ENCODE measurements at places on chromosomes 4 and X.

DNA sequence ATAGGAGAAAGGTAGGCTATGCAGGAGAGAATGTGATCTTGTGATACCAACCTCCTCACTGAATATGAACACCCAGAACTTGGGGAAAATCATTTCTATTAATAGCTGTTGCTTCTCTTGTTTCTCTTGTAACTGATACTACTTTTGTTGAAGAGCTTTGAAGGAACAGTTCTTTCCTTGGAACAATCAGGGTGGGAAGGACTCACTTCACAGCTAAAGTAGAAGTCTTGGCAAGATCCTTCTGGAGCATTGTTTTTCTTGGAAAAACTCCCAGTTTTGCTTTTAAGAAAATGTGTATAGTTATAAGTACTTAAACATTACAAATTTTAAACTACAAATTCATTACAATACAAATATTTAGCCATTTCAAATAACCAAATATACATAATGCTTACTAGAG lies 19.1 kb upstream of the XK start:
- no peak for DNase-seq

- no peak for DNase-seq
These were observed 1471.8 kb downstream of the PCDH7 start for GRCh38 chr4:32191961-32192360.

GRCh38 chr4:43330288-43330687 lies 437.8 kb downstream of the GRXCR1 start:
- DNase-seq, result peak; percentile 35

DNA sequence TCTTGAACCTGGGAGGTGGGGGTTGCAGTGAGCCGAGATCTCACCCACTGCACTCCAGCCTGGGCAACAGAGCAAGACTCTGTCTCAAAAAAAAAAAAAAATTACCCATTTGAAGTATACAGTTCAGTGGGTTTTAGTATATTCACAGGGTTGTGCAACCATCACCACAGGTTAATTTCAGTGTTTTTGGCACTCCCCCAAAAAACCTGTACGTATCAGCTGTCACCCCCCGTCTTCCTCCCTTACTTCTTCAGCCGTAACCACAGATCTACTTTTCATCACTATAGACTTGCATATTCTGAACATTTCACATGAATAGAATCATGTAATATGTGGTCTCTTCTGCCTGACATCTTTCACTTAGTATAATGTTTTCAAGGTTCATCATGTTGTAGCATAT lies 11.7 kb upstream of the PTTG2 start:
- no peak for DNase-seq

DNA sequence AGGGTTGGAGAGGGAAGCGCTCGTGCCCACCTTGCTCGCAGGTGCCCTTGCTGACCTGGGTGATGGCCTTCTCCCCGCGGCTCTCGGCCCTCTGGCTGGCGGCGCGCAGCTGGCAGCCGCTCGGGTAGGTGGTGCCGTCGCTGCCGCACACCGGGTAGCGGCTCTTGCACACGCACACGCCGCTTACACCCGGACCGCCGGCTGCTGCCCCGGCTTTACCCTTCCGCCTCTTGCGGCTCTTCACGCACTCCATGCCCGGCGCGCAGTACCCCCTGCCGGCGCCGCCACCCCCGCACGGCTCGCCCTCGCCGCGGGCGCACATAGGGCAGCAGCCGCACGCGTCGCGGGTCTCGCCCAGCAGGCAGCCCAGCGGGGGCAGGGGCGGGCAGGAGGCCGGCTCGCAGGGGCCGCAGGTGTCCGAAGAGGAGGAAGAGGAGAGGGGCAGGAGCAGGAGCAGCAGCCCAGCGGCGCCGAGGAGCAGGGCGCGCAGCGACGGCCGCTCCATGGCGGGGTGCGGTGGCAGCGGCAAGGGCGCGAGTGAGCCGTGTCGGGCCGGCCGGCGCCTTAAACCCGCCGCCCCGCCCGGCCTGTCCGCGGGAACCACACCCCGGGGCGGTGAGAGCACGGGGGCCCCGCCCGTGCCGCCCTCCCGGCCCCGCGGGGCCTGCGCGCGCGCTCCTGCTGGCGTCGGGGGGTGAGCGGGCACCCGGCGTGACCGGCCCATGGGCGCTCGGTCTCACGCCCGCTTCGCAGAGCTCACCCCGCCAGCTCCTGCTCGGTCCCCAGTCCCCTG lies at the start of gene IGFBP7:
TSS of gene IGFBP7 (minus strand) at position 539 of the 793 bp plus-strand sequence. CDS start at position 505, 34 bp downstream.
- DNase-seq, result peak; percentile 34

- DNase-seq, result peak; percentile 90
These were observed 15.4 kb upstream of the TBC1D19 start for GRCh38 chr4:26568446-26568994.

DNA sequence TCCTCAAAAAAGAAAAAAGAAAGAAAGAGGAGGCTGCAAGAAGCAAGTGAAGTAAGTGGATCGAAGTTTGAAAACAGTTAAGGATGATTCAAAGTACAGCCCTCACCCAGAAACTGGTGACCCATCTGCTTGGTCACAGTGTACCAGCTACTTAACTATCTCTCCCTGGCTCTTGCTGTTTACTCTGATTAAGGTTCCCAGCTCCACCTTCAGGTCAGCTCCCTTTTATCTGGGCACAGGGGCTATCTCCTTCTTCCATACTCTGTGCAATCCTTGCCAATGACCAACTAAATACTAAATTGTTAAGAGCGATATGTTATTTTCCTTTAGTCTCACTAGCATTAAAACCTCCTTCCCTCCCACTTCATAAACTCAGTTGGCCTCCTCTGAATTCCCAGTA lies 81.5 kb upstream of the SMIM10 start:
- DNase-seq, result no peak

DNA sequence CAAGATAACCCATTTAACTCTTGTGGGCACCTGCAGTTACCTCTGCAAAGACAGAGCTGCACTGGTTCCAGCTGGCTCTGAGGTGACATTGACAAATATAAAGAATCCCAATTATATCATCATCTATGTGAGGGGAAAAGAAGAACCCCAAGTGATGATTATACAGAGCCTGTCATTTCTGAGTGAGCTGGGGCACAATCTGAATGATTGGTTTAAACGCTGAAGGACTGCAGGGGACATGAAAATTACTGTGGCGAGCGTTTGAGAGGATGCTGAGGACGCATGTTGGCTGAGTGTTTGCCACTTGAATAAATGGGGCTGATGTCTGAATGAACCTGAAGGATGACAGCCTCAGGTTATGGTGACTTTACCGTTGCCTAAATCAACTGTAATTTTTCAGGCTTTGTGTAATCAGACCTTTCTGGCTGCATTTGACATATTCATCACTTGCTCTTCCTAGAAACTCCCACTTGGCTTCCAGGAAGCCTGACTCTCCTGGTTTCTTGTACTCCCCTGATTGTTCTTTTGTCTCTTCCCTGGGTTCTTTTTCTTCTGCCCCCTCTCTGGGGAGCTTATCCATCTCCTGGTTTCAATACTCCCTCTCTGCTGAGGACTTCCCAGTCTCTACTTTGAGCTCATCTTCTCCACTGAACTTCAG lies 4.1 kb upstream of the HSD17B10 start:
- DNase-seq, result no peak

- no peak for DNase-seq
These were observed 43.9 kb downstream of the C4orf50 start for GRCh38 chr4:5974321-5974720.

DNA sequence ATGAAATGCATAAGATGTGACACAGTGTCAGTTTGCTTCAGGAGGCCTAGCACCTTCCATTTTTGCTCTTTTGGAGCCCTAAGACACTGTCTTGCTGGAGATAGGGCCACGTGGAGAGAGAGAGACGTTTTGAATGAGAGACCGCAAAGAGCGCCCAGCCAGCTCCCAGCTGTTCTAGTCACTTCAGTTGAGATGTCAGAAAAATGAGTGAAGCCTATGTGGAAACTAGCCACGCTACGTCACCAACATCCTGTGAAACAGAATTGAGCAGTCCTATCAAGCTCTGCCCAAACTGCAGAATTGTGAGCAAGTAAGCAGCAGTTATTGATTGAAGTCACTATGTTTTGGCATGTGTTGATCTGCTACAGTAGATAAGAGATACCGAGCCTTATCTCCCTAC lies 13.1 kb downstream of the GPR82 start:
- no peak for DNase-seq

DNA sequence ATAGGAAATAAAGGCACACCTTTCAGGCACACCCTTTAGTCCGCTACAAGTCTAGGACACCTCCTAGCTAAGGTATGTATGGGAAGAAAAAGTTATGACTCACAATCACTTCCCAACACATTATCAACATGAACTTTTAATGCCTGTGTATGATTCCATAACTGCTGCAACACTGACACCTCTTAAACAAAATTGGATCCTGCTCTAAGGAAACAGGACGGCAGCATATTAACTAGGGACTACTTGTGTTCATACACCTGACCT lies 2.4 kb upstream of the PPP3CA start:
- peak; percentile 6 for DNase-seq

DNA sequence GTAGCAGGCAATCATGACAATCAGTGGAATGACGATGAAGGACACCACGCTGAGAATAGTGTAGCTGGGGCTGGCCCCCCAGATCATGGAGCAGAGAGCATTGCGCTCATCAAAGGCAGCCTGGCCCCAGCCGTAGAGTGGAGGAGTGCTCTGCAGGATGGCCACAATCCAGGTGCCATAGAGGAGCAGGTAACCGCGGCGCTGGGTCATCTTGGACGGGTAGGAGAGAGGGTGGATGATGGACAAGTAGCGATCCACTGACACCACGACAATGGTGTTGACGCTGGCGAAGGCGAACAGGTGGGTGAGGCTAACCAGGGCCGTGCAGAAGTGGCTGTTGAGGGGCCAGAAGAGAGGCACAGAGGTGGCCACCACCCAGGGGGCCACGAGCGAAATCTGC lies 2.8 kb downstream of the GPR101 start:
- DNase-seq, result no peak

- no peak for DNase-seq
These were observed 26.7 kb downstream of the STK32B start for GRCh38 chr4:5078009-5078408.

DNA sequence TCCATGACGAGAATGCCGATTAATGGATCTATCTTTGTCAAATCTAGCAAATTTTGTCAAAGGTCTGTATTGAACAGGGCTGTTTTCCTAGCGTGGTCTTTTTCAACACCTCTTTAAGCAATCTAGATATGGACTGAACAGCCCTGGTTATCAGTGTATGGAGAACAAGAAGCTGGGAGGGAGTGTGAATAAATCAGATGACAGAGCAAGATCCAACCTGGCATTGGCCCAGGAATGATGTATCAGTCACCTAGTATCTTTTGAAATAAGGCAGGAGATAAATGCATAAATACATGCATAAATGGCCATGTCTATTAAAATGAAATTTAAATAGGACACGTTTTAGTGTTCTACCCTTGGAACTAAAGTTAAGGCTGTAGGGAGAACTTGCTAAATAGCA lies 15.7 kb upstream of the AP1S2 start:
- no peak for DNase-seq

GRCh38 chr4:3342182-3342854 lies 49.5 kb downstream of the RGS12 start:
- DNase-seq, result peak; percentile 44

GRCh38 chr4:43651991-43652390 lies 759.5 kb downstream of the GRXCR1 start:
- no peak for DNase-seq

- DNase-seq, result no peak
These were observed 290.2 kb upstream of the VCX start for GRCh38 chrX:7552760-7553159.

DNA sequence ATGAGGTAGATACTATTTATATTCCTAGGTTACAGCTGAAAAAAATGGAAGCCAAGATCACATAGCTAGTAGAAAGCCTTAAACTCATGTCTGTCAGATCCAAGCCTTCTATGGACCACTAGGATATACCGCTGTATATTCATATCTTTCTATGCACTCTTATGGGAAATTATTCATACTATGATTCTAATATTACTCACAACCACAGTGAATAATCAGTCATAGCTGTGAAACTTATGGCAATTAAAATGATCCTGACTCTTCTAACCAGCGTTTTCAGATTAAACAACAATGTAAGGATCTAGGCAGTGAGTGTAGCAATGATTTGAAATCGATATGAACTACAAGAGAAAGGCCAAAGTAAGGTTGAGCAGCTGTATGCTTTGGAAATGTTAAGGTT lies 111.0 kb downstream of the RASGEF1B start:
- peak; percentile 73 for DNase-seq

DNA sequence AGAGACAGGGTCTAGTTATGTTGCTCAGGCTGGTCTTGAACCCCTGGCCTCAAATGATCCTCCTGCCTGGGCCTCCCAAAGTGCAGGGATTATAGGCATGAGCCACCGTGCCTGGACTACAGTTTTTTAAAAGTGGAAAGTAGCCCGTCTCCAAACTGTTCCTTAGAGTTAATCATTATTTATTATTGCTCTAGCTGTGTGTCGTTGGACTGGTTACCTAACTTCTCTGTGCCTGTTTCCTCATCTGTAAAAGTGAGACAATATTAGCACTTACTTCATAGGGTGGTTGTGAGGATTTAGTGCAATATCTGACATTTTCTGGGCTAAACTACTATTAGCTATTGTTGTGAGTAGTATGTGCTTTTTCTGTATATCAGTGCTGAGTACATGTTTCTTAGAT lies 152.3 kb upstream of the SCML1 start:
- no peak for DNase-seq

- DNase-seq, result no peak
These were observed 160.2 kb downstream of the MAGEB5 start for GRCh38 chrX:26376037-26376708.

DNA sequence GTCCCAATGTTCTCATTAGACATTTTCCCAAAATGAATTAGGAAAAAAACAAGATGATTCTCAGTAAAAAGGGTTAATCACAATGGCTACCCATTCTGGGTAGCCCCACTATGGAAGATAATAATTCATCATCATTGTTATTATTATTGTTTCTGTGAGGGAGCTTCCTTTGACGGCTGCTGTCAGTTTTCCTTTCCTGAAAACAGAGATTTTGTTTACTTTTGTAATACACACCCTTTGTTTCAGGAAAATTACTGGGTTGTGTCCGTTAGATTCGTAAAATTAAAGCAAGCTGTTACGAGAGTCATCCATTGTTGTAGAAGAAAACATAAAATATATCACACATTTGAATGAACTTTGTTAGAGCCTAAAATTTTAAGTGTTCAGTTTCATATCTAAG lies 192.9 kb upstream of the ANKRD50 start:
- no peak for DNase-seq

DNA sequence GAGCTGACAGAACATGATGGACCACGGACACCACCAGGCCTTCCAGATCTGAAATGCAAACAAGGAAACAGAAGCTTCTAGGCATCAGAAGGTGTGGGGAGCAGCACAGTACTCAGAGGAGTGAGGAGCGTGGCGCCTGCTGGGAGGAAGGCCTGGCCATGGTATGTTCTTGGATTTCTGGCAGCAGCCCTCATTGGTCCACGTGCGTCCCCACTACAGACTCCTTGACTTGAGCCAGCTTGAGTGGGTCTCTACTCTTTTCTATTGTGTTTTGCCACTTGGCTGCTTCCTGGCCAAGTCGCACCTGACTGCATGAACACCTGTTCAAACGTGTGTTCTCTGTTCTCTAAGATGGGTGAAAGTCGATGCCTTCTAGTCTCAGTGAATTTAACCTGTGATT lies 18.0 kb downstream of the ZNF275 start:
- DNase-seq, result no peak

DNA sequence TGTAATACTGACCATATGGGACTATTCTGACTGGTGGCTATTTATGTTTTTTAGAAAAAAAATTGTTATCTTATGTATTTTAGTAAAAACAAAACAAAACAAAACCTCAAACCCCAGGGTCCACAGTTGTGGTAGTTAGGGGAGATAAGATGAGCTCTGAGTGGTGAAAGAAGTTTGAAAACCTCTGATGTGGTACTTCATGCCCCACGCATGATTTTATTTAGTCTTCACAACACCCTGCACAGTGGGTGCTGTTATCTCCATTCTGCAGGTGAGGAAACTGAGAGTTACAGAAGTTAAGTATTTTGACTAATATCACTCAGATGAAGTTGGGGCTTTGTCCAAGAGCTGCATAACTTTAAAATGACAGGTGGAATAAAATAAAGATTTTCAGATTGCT lies 230.6 kb upstream of the TRPC5 start:
- DNase-seq, result no peak
